ENCODE measurements at places on chromosomes 5 and 9.
A peak's percentile ranks its signal among the peaks of the same experiment; 100 is the strongest.

GRCh38 chr5:8458038-8458383 lies 589.1 kb downstream of the MTRR start:
- DNase-seq, result no peak

GRCh38 chr9:77457916-77458592 lies 190.1 kb downstream of the GNA14 start:
- DNase-seq, result no peak

GRCh38 chr5:104327801-104328200 lies 765.2 kb upstream of the NUDT12 start:
- no peak for DNase-seq

- no peak for DNase-seq
These were observed 2.4 kb downstream of the FGFR4 start for GRCh38 chr5:177089127-177089526.

GRCh38 chr5:129904102-129904666 lies at the start of gene CHSY3:
Gene CHSY3 (plus strand): TSS chr5:129904465.
- DNase-seq, result peak; percentile 50

DNA sequence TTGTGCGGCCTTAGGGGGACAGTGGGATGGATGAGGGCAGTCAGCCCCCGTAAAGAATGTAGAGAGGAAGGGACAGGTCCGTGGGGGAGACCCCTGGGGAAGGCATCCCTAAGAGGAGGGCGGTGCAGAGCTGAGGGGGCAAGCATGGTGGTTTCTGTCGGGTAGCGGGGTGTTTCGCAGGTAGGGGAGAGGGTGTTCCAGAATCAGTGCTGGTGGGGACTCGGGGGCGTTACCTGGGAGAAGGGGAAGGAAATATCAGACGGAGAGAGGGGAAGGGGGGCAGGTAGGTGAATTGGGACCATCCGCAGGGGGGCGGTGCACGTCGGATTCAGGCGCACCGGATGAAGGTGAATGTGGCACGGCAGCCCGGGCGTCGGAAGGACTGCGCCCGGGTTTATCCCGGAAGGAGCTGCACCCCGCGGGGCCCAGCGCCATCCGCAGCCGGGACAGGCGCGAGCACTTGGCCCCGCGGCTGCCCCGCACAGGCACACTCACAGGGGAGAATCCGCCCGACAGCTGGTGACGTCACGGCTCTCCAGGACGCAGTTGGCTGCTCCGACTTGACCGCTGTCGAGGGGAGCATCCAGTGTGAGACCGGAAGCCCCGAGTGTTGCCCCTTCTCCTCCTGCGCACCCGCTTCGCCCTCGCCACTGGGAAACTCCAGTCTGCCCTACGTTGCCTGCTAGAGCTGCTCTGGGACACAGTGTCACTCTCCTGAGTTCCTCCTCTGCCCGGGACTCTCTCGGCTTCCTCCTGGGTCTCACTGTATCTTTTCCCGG lies 1.3 kb downstream of the CD72 start:
- DNase-seq, result no peak

GRCh38 chr5:96896276-96896675 lies 20.0 kb downstream of the ERAP2 start:
- DNase-seq, result no peak

- DNase-seq, result no peak
These were observed 848 bp downstream of the RAD50 start for GRCh38 chr5:132557478-132558172.

GRCh38 chr9:122197882-122198281 lies 30.9 kb downstream of the LHX6 start:
- DNase-seq, result no peak

DNA sequence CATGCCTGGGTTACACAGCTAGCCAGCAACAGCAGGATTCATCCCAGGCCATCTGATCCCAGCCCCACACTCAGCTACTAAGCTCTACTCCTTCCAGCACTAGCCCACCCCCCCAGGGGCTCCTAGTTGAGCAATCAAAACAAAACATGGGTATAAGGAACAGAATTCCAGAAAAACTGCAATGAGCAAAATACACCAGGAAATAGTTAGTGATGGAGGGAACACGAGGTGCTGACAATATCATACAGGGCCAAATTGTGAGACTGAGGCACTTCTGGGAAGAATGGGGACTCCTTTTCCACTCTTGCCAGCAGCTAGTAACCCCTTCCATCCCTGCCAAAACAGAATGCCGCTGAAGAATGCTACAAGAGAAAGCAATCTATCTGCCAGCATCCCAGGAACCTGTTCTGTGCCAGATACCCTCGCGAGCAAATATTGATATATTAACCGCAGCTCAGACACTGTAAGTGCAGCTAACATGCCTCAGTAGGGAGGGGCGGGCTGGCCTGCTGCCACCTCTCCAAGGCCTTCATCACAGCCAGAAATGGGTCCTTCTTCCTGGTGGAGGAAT lies 161.4 kb downstream of the SLIT3 start:
- DNase-seq, result no peak

DNA sequence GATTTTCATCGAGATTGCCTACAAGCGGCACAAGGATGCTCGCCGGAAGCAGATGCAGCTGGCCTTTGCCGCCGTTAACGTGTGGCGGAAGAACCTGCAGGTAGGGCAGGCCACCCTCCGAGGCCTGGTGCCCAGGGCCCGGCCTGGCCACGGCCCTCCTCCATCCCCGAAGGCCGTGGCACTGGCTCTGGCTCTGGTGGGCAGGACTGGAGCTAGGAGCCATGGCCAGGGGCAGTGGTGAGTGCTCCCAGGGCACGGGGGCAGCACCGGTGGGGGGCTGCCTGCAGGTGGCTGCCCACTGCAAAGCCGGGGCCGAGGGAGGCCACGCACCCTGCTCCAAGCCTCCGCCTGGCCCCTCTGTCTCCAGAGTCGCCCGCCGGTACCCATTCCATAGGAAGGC lies 6.0 kb downstream of the LRRC26 start:
- no peak for DNase-seq

DNA sequence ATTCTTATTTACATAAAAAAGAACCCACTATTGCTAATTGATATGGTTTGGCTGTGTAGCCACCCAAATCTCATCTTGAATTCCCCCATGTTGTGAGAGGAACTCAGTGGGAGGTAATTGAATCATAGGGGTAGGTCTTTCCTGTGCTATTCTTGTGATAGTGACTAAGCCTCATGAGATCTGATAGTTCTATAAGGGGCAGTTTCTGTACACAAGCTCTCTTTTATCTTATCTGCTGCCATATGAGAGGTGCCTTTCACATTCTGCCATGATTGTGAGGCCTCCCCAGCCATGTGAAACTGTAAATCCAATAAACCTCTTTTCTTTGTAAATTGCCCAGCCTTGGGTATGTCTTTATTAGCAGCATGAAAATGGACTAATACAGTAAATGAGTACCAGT lies 58.2 kb upstream of the PRR16 start:
- no peak for DNase-seq

DNA sequence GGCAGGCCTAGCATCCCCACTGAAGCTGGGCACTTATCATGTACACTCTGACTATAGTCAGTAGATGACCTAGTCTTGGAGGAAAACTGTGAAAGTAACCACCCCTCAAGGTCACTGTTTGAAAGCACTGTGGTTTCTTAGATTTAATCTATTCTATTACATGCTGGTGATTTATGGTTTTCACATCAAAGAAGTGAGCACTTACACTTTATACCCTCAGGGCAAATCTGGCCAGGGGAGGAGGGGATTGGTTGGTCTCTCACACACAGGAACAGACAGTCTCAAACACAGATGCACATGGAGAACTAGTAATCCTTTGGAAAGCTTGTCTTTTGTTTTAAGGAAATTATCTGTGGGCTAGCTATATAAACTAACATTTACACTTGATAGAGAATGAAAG lies 17.9 kb upstream of the SPIN1 start:
- no peak for DNase-seq

DNA sequence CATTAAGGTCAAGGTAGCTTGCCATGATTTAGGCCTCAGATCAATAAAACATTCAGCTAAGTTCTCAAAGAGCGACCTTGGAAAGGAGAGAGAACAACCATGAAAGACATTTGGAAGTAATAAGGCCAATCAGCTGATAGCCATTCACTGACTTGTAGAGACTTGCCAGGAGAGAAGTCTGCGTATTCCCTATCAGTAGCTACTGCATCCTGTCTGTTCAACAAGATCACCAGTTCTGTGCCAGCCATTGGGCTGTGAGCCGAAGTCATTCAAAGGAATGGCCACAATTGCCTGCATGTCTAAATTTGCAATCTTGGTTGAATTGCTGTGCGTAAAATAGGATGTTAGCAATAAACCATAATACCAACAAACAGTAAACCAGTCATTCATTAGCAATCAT lies 219.8 kb downstream of the FBXL7 start:
- DNase-seq, result no peak

- DNase-seq, result no peak
These were observed 346.0 kb downstream of the KDM4C start for GRCh38 chr9:7103771-7104170.

DNA sequence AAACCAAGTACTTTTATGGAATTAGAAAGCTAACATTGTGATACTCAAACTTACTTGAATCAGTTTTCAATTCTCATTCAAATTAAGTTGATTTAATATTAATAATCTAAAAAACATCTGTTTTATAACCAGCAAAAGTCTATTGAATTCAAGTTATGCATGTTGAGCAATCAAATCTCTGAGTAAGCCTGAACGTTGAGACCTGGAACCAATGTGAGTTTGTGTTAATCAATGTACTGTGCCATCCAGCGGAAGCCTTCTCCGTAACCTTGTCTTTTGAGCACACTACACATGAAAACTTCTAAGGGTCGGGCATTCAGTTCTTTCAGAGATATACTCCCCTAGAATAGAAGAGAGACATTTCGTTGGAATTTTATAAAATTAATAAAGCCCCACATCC lies 25.9 kb downstream of the SAR1B start:
- no peak for DNase-seq

GRCh38 chr5:124725622-124726258 lies 20.7 kb downstream of the ZNF608 start:
- DNase-seq, result no peak

DNA sequence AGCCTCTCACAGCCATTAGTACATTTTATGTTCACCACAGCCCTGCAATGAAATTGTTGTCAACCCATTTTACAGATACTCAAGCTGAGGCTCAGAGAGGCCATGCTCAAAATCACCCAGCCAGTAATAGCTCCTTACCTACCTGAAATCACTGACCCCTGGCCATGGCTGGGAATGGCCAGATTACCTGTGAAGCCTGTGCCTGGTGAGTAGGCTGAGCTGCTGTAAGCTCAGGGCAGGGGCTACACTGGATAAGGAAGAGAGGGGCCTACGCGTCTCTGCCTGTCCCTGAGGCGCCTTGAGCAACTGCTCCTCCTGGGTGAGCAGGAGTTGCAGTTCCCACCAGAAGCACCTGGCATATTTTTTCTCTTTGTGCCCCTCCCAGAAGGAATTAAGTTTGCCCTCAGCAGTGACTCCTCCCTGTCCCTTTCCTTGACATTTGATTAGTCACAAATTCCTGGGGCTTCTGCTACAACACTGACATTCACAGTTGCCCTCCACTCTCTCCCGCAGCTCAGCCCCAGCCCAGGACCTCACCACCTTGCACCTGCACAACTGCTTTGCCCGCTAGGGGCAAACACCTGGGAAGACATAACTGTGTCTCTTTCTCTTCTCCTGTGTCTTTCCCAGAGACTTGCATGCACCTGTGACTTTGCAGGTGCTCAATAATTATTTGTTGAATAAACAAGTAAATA lies 5.7 kb downstream of the CLTB start:
- no peak for DNase-seq

DNA sequence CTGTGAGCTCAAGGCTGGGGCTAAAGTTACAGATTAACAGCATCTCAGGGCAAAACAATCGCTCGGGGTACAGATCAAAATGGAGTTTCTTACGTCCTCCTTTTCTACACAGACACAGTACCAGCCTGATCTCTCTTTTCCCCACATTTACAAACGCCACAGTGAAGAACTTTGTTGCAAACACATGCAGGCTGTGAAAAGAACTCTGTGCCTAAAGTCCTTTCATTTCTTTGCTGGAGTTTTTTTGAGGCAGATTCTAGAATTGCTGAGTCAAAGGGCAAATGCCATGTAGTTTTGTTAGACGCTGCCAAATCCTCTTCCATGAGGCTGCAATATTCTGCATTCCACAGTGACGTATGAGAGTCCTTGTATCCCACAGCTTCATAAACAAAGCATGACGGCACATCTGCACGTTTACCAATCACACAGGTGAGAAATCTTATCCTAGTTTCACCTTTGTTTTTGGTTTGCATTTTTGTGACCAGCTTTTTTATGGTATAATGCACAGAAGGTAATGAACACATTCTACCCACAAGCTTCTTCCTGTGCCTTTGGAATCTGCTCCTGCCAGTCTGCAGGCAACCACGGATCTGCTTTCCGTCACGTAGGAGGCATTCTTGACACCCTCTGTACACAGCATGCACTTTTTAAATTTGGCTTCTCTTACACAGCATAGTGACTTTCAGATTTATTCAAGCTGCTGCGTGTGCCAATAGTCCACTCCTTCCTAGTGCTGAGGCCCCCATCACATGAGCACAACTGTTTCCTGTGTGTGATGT lies 44.6 kb upstream of the LPCAT1 start:
- peak; percentile 61 for DNase-seq

DNA sequence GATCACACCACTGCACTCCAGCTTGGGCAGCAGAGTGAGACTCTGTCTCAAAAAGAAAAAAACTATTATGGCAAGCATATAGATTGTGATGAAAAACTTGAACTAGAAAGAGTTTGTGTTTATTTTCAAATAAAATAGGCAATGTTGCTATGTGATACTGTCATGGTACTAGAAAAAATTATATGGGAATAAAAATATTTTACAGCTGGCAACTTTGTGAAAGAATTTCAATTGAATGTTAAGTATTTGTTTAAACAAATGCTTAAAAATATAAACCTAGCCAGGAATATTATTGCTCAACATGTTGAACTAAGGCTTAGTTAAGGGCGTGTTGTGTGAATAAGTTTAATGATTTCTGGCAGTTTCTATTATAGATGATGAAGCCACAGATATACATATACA lies 31.7 kb downstream of the HSDL2 start:
- DNase-seq, result no peak

DNA sequence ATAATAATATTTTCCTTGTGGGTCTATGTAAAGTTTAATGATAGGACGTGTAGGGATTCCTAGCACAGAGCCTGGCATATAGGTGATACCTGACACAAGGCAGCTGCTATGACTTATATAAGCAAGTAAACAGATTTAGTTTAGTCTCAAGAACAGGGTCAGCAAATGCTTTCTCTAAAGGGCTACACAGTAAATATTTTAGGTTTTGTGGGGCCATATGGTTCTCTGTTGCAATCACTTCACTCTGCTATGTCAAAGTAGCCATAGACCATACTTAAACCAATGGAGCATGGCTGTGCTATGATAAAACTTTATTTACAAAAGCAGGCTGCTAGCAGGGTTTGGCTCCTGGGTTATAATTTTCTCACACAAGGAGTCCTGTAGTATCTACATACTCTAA lies 204.8 kb upstream of the KLF4 start:
- DNase-seq, result no peak

GRCh38 chr5:3512361-3513095 lies 83.1 kb upstream of the IRX1 start:
- DNase-seq, result no peak

GRCh38 chr5:176899946-176900779 lies 1.0 kb upstream of the HK3 start:
- DNase-seq, result no peak

DNA sequence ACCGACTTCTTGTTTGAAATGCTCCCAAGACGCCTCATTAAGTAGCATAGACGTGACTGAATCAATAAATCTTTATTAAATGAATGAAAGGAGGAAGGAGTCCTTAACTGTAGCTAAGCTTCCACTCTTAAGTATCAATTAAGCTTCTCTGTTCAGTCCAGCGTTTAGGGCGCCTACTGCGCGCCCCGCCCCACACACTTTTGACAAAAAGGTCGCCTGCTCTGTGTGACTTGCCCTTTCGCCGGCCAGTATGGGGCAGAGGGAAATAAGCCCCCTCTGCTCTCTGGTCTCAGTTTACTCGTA lies 662 bp upstream of the DOLPP1 start:
- DNase-seq, result no peak
